Cardiac septum (tissue), 1 donor: ENCODE measurements at places on chromosomes 4 and X. TPM values are rescaled to one million over a fixed set of nuclear protein-coding genes. Genes with fewer than 3 reads are reported as not detected.

DNA sequence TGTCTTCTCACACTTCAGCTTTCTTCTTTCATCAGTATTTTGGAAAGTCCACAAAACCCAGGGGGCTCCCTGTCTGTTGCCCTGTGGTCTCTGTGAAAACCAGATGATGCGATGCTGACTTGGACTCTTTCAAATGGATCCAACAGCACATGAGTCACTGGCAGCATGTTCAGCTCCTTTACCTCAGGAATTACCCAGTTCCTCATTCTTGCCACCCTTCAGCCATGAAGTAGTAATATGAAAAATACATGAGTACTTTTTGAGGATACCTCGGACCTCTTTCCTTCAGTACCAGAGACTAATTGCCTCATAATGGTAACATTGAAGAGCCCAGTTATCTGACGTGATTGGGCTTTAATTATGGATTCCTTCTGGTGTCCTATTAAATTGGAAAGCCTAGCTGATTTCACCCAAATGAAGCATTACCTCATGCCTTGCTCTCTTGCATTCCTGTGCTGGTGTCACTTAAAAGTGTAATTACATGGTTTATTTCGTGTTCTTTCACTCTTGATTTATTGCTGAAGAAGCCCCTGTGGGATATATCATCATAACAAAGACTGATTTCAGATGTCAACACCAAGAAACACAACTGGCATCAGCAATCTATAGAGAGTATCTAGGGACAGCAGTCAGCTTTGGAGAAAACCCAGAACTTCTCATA is 63.4 kb downstream of the NFKB1 start:
- no peak for DNase-seq

DNA sequence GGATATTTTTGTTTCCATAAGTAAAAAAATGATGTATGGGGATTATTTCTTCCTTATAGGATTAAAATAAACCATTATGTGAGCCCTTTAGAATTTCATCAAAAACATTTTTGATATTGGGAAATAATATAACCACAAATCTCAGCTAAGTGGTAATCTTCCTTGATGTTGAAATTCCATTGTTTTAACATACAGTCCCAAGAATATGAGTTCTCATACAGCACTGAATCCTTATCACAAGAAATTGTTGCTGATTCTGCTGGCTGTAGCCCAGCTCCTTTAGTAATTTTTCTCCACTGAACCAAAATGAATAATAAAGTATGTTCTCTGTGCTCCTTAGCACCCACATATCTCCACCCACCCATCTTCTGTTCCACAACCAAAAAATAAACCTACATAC is 41.9 kb upstream of the FAM47B start:
- no peak for DNase-seq

- DNase-seq = no peak
Measured at GRCh38 chr4:7210824-7211223, 18.5 kb downstream of the SORCS2 start.

GRCh38 chr4:76658231-76659102 is 223.4 kb downstream of the SHROOM3 start:
- no peak for DNase-seq

GRCh38 chr4:170102426-170102825 is 12.7 kb upstream of the AADAT start:
- no peak for DNase-seq

STPG2 gene
- total RNA-seq = 0.19 TPM

- no peak for DNase-seq
Measured at GRCh38 chr4:89324671-89325070, 17.1 kb upstream of the GPRIN3 start.

- no peak for DNase-seq
Measured at GRCh38 chrX:46665232-46666152, 91.9 kb downstream of the CHST7 start.

GRCh38 chrX:115233497-115234455 is at the start of gene LRCH2:
LRCH2 (minus strand) TSS chrX:115234096; CDS start chrX:115234041, 55 bp downstream.
- no peak for DNase-seq

DNA sequence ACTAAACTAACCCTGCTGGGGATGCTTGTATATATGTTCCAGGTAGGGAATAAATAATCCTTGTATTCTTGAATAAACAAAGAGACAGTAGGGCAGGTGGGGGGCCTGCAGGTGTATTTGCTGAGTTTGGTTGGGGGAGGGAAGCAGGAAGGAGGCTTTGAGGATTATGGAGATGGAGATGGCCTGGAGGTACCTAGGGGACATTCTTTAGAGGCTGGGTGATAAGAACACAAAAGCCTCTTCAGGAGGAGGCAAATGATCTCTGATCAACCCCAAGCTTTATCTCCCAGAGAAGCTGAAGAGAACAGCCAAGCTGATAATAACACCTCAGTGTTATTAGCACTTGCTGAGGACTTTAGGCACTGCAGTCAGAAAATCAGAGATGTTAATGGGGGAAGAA is 187.7 kb downstream of the MGST2 start:
- DNase-seq = no peak

EDNRA gene
- 15.4 TPM for total RNA-seq

- DNase-seq = no peak
Measured at GRCh38 chr4:158667651-158668198, 4.0 kb downstream of the C4orf46 start.

F8 gene
- 43.4 TPM for total RNA-seq

DNA sequence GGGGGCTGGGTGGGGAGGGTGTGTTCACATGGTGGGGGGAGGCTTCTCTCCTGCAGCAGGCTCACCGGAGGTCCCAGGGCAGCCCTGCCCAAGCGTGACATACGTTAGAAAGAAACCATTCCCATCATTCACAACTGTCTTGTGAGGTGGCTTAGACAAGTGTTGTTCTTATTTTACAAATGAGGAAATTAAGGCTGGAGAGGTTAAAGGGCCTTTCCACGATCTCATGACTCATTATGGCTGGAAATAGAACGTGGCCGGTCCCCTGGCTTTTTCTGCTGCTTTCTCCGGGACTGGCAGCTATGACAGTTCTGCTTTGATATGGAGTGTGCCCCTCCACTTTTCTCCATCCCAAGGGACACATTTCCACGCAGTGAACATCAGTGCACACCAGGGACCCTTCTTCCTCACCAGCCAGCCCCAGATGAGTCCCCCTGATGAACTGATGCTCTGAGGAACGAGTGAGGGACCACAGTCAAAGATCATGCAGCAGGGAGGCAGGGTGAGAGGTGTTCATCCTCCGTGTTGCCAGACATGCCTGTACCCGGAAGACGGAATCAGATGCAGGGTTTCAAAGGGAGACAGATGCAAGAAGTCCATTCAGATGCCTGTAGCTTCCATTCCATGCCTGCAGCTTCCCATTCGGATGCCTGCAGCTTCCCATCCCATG is 64.0 kb upstream of the ACSL1 start:
- no peak for DNase-seq

PASD1 gene
- not detected for total RNA-seq

MAGEB17 gene
- 0.30 TPM for total RNA-seq

GDI1 gene
- 114 TPM for total RNA-seq

- no peak for DNase-seq
Measured at GRCh38 chr4:119823045-119823444, 194.4 kb upstream of the PDE5A start.

MAGEA12 gene
- not detected for total RNA-seq

GRCh38 chr4:54942721-54943120 is 182.7 kb downstream of the KDR start:
- no peak for DNase-seq

GRCh38 chrX:145464650-145465049 is 217.3 kb downstream of the SPANXN1 start:
- no peak for DNase-seq

DNA sequence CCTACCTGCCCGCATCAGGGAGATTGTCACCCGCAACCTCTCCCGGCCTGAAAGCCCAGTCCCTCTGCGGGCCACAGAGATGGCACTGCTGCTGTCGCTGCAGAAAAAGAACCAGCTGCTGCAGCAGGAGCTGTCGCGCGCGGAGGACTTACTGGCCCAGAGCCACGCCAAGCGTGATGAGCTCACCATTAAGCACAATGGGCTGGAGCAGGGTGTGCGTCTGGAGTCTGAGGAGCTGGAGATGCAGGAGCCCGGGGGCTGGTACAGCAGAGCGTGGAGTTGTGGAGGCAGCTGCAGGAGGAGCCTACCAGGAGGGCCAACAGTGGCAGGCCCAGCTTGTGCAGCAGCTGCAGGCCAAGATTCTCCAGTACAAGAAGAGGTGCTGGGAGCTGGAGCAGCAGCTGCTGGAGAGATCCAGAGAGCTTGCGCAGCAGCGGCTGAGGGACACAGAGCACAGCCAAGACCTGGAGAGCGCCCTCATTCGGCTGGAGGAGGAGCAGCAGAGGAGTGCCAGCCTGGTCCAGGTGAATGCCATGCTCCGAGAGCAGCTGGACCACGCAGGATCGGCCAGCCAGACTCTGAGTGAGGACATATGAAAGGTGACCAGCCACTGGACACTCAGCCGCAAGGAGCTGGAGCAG is 11.3 kb downstream of the SMIM10L2A start:
- DNase-seq = no peak

EIF2S3 gene
- 105 TPM for total RNA-seq

GRCh38 chr4:116066711-116067245 is 953.4 kb upstream of the NDST4 start:
- DNase-seq = no peak

GRCh38 chrX:19462231-19462630 is 53.1 kb downstream of the MAP3K15 start:
- DNase-seq = no peak
